Esophagus squamous epithelium (tissue), 5 donors: ENCODE measurements at places on chromosomes 5 and 9.

DNA sequence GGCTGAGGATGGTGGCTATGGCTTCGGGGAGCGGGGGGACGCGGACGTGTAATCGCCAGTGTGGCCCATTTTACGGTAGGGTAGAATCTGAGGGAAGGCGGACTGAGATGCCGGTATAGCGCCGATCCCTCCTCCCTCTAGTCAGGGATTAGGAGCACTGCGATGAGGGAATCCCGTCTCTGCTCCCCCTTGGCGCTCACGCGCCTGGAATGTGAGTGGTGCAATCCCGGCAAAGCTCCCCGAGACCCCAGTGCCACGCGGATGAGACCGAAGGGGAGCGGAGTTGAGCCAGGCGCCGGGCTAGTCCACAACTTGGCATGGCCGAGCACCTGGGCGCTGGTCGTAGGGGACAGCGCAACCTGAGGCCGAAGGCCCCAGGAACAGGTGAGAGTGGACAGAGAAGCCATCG, 2.2 kb downstream of the NPR3 start:
- no peak for DNase-seq

DNA sequence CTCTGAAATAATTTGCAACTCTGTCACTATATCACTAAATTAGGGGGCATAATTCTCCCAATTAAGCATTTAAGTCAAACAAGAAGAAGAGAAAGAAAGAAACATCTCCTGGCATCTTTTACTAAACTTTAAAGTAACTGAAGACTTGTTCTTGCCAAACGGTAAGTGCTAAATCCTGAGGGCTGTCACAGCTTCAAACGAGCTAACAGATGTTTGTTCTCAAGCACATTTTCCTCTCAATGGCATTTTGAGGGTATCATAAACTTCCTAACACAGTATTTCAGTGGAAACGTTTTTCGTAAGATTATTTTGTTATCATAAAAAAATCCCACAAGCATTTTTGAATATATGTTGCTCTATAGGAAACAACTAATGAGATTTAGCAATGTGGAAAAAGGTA, 169.5 kb upstream of the TAS2R1 start:
- no peak for DNase-seq

DNA sequence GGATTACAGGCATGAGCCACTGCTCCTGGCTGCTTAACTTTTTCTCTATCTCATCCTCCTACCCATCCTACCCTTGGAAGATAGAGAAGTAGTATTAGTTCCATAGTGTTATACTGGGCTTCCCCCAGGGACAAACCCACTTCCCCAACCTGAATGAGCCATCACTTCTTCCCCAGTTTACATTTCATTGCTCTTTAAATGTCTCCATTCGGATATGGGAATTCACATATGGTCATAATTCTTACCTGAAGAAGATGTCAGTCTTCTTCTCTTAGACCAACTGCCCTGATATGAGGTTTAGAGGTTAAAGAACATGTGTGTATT, 1.9 kb downstream of the CD274 start:
- no peak for DNase-seq

DNA sequence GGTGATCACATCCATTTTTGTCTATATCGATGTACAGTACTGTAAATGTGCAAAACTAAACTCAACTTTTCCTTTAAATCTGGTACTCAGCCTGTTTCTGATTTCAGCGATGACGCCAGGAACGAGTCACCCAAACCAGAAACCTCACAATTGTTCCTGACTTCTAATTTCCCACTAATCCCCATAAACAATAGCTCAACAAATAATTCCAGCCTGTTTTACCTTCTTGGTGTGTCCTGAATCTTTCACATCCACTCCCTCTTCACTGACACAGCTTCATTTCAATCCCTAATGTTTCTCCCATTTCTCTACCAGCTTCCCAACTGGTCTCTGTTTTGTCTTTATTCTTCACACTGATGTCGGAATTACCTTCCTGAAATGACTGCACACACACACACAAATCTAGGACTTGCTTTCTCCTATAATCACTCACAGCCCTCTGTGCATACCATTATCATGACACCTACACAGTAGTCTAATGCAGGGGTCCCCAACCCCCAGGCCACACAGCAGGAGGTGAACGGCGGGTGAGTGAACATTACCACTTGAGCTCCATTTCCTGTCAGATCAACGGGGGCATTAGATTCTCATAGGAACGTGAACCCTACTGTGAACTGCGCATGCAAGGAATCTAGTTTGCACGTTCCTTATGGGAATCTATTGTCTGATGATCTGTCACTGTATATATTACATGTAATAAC, 97.8 kb upstream of the SLC30A5 start:
- DNase-seq, result no peak
